ENCODE measurements at places on chromosomes 6 and 20.

DNA sequence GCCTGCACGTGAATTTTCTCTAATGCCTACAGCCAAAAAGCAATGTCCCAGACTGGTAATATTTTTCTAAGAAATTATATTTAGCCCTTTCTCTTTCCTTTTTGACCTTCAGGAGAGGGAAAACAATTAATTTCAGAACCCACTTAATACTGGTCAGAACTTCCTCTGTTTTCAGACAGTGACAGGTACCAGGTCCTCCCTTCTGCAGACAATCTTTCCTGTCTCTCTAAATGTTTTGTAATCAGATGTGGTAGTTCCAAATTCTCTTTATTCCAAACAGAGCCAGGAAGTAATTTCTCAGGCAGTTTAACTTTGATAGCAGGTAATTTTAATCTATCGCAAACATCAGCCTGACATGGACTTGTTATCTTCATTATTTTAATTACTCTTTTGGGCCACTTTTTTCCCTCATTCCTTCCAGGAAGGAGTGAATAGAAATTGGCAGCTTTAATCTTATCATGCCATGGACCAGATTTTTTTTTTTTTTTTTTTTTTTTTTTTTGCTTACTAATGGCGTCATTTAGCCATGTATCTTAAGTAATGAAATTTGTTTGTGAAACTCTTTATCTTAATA lies 348.6 kb upstream of the SOX4 start:
- no peak for DNase-seq

- DNase-seq, result no peak
Observed at GRCh38 chr6:130161683-130162404, 60.9 kb downstream of the SAMD3 start.

DNA sequence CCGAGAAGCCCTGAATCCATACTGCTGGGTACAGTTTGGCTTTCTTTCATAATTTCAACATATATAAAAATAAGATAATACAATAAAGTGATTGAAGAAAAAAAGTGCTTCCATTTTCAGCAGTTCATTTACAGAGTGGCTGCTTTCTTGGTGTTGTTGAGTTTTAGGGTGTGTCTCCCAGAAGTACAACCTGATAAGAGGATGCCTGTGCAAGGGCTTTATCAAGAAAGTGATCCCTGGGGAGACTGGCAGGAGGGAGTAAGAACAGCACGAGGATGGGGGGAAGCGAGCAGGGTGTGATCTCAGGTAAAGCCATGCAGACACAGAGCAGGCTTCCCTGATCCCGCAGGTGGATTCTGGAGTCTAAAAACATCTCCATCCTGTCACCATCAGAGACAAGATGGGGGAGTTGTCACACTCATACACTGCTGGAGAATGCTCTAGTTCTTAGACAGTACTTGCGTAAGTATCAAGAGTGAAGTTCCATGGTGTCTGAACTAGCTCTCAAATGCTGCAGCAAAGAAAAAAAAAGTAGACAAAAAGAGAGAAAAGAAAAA lies 395.9 kb downstream of the CDH26 start:
- DNase-seq, result no peak

DNA sequence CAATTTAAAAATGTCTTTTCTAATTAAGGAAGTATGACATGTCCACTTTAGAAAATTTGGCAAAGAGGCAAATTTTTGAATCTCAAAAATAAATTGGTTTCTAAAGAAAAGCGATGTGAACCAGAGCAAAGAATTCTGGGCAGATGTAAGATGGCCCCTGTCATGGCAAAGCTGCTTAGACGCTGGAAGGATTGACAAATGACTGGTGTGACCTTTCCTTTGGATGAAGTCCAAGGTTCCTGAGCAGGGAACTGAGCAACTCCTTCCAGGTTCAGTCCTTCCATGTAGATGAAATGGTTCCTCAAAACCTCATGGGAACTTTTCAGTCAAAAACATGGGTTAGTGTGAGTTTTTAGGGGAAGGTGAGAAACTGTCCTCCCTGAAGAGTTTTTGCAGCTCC lies 25.1 kb downstream of the BRPF3 start:
- no peak for DNase-seq

- no peak for DNase-seq
Observed at GRCh38 chr20:32019156-32019510, 8.9 kb downstream of the CCM2L start.

DNA sequence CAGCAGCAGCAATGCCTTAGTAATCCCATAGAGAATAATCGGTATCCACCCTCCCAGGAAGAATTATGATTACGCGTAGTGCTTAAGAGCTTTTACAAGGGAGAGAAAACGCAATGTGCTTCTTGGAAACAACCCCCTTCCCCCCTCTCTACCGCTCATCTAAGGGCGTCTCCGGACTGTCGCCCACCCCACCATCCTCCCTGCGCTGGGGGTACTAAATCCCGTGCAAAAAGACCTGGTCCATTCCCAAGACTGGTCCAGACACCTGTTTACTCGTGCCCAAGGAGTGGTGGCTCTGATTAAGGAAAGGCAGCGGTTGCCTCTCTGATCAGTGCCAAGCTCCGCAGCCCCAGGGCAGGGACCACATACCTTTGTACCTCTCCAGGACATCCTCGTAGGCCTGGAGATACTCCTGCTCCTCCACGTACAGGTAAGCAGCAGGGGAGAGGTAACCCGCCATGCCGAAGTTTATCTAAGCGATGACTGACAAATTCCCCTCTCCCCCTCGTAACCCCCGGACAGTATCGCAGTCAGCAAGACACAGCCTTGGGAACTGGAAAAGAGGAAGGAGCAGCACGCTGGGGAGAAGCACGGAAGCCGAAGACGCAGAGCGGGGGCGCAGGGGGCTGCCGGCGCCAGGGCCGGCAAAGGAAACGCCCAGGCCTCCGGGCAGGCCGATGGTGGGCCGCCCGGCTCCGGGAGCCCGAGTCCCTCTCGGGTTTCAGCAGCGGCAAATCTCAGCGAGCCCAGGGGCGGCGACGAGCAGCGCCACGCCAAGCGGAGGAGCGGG lies 112.0 kb upstream of the BEND6 start:
- no peak for DNase-seq

GRCh38 chr6:72811971-72812421 lies 190.1 kb downstream of the KCNQ5 start:
- DNase-seq, result no peak

GRCh38 chr6:63567966-63568365 lies 4.3 kb upstream of the LOC128125822 start:
- no peak for DNase-seq

All from activated CD4-positive, alpha-beta T cell treated with anti-CD3 and anti-CD28 coated beads, Interleukin-2, amount 50 U/mL, for 24 hours (primary cell).